Pancreas (tissue), 10 donors: ENCODE measurements at places on chromosomes 12 and 14. TPM values are rescaled to one million over a fixed set of nuclear protein-coding genes. Genes with fewer than 3 reads are reported as not detected.
A peak's percentile ranks its signal among the peaks of the same experiment; 100 is the strongest.

DNA sequence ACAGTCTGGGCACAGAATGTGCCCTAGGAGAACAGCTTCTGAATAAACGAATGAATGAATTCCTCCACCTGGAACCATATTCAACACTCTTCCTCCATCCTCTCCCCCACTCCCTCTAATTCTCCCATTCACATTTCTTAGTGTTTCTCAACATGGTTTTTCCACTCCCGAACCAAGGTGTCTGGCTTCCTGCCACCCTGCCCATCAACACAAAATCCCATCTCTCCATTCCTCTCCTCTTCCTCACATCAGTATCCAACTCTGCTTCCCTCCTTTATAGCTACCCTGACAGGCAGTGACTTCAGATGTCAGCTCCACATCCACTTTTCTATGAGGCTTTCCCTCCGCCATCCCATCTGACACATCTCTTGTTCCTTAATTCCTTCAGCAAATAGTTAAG, 2.9 kb downstream of the TNFRSF1A start:
- peak overlapping the region; percentile 90 for H3K4me3 ChIP-seq
- H3K27me3 ChIP-seq: no peaks in the 10 kb centered on the region
- DNase-seq: no peak
- H3K27ac ChIP-seq: no peak overlapping the region
- peaks cover 44% of the 10 kb centered on the region for H3K4me1 ChIP-seq
- no peaks in the 10 kb centered on the region for H3K36me3 ChIP-seq

DNA sequence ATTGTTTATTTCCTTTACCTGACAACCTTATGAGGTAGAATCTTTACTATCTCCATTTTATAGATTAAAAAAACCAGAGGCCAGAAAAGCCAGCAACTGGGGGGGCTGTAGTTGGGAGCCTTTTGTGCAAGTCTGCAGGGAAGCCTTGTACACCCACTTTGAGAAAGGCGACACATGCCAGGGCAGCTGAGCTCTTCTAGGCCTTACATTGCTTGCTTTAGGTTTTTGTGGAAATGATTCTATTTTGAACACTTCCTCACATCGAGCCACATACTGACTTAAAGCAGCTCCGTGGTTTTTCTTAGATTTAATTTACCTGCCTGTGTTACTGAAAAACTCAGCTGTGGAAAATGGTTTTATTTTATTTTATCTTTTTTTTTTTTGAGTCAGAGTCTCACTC, 34.6 kb downstream of the EP400 start:
- H3K4me1 ChIP-seq: no peaks in the 10 kb centered on the region
- H3K27ac ChIP-seq: no peak overlapping the region
- DNase-seq: no peak
- peaks cover 68% of the 10 kb centered on the region for H3K36me3 ChIP-seq
- H3K4me3 ChIP-seq: no peak overlapping the region

GRCh38 chr12:62251609-62251958, 8.6 kb upstream of the USP15 start:
- no peak for DNase-seq
- peaks cover 7% of the 10 kb centered on the region for H3K4me1 ChIP-seq
- H3K36me3 ChIP-seq: no peaks in the 10 kb centered on the region

DNA sequence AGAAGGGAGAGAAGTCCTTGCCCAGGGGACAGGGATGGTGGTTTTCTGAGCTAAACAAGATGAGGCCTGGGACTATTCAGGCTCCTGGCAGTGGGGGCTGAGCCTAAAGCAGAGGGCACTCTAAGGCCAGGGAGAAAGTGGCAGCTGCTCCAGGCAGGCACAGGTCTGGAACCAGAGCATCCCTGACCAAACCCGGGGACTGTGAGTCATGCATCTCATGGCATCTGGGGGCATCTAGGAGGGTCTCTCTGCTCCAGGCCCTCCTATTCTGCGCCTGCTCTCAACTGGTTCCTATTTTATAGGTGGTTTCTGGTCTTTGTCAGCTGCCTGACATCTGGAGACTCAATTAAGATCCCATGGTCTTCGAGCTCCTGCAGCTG, 11.6 kb downstream of the KRT7 start:
- H3K27me3 ChIP-seq: no peaks in the 10 kb centered on the region
- H3K36me3 ChIP-seq: no peaks in the 10 kb centered on the region
- H3K27ac ChIP-seq: peak overlapping the region; percentile 80
- no peak overlapping the region for H3K4me3 ChIP-seq

DNA sequence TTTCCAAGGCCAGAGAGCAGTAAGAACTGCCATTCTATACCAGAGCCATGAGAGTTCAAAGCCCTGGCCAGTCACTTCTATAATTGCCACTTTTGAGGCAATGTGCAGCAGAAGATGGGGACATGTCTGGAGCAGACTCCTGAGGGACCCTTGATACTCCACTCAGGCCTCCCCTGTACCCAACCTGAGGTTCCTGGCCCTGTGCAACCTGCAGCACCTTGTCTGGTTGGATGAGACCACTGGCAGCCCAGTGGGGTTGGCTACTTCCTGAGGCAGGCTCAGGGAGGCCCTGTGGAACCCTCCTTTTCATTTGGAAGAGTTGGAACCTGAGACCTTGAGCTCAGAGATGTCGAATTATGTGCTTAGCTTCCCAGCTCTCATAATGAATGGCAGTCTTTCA, 54.4 kb downstream of the GALNT16 start:
- no peaks in the 10 kb centered on the region for H3K27me3 ChIP-seq
- no peak for DNase-seq
- H3K4me3 ChIP-seq: no peak overlapping the region
- H3K4me1 ChIP-seq: no peaks in the 10 kb centered on the region

DNA sequence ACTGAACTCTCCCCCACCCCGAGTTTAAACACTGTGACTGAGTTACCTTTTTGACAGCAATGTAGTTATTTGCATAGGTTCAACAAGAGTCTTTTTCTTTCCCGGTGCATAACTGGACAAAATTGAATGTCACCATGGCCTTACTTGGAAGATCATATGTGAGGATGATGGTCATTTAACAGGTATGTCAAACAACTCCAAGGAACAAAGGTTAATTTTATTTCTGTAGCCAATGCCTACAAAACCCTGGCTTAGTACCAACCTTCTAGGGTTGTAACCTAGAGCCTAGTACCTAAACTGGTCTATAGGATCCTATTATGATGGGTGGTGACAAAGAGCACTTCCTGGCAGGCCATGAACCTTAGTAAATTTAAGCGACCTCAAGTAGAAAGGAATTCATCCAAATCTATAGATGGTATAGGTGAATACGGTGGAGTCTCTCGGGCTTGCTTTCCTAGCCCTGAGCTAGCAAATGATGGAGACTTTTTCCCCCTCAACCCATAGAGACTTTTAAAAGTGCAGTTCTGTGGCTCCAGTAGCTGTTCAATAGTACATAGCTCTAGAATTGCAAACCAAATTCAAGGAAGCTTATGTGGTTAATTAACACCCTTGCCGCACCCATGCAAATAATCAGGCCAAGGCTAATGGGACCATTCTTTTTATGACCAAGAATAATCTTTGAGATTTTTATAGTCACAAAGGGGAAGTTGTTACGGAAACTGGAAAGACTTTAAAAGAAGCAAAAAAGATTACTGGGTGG, 89.0 kb downstream of the SLC38A1 start:
- H3K4me3 ChIP-seq: no peak overlapping the region
- H3K36me3 ChIP-seq: no peaks in the 10 kb centered on the region
- H3K4me1 ChIP-seq: no peaks in the 10 kb centered on the region
- DNase-seq: no peak

GRCh38 chr14:38176379-38176778, 31.3 kb upstream of the SSTR1 start:
- no peak overlapping the region for H3K4me3 ChIP-seq
- no peaks in the 10 kb centered on the region for H3K36me3 ChIP-seq
- no peak for DNase-seq
- H3K4me1 ChIP-seq: no peaks in the 10 kb centered on the region
- no peak overlapping the region for H3K27ac ChIP-seq
- no peaks in the 10 kb centered on the region for H3K27me3 ChIP-seq

GRCh38 chr12:87943762-87944161, 85.4 kb downstream of the C12orf50 start:
- no peaks in the 10 kb centered on the region for H3K4me1 ChIP-seq
- no peak overlapping the region for H3K4me3 ChIP-seq
- H3K27me3 ChIP-seq: no peaks in the 10 kb centered on the region
- no peaks in the 10 kb centered on the region for H3K36me3 ChIP-seq
- DNase-seq: no peak

GRCh38 chr12:108090932-108091678, 38.0 kb upstream of the WSCD2 start:
- no peak overlapping the region for H3K27ac ChIP-seq
- no peaks in the 10 kb centered on the region for H3K27me3 ChIP-seq
- no peaks in the 10 kb centered on the region for H3K36me3 ChIP-seq
- H3K4me3 ChIP-seq: no peak overlapping the region

The OR4E2 gene
- not detected for total RNA-seq

The KIF5A gene
- 0.95 TPM for total RNA-seq

The ADCY4 gene
- total RNA-seq: 3.2 TPM

The RNASE4 gene
- 14.4 TPM for total RNA-seq

The C12orf42 gene
- not detected for total RNA-seq

The TSHR gene
- not detected for total RNA-seq
